ENCODE measurements at places on chromosomes 3 and 15.

DNA sequence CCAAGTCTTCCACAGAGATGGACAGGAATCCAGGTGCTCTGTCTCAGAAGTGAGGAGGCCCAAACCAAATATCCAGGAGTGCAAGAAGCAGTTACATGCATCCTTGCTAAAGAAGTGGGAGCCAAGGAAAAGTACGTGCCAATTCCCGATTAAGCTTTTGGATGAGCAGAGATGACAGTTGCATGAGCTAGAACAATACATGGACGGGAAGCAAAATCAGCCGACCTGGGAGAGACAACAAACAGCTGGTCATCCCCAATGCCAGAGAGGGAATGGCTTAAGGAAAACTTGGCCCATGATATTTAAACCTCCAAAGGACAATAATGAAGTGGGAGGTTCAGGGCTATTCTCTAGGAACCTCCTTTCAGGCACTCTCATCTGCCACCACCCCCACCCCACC is 86.0 kb upstream of the ABHD17C start:
- DNase-seq, result no peak

DNA sequence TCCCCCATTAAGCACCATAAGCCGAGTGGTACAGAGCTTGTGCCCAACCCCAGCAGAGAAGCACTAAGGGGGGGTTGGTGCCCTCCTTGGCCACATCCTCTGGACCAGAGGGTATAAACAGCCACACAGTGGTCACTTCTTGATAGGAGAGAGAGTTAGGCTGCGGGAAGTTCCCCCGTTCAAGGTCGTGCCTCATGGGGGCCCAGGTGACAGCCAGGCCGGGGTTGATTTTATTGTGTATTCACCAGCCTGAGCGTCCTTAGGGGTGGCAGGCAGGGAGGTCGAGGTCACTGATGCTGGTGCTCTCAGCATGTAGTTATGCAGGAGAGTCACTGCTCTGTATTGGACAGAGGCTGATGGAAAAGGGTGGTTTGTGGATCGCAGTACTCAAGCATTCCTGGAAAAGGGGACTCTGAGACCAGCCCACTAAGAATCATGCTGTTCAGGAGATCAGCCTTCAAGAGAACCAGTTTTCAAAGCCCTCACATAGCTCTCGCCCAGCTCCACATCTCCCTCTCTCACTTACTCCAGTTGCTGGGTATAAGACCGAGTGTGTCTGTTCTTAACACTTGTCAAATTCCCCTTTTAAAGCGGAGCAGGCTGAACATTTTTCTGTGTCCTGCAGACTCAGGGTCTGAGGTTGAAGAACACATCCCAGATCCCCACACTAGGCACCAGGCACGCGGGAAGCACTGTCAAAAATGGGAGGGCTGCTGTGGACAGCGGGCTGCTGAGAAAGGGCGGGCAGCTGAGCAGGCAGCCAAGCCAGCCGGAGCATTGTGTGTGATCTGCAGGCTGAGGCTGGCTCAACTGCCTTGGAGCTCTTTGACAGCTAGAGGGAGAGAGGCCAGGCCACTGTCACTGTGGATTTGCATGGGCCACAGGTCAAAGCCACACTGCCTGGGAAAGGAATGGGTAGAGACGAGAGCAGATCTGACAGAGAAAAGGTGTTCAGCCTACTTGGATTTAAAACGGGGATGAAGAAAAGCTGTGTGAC is 279.3 kb upstream of the LRRFIP2 start:
- no peak for DNase-seq

DNA sequence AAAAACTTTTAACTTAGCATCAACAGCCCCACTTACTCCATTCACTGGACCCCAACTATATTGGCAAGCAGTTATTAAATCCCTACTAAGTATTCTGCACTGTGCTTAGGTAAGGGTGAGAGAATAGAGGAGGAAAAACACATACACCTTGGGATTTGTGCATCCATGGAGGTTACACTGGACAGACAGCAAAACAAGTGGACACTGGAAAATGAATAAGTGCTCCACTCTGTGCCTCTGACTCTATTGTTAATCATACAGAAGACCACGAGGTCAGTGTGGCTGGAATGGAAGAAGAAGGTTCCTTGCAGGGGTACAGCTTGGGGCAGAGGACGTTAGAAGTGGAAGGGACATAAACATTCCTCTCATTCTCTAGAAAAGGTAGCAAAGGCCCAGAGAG is 3.2 kb downstream of the ADCY5 start:
- DNase-seq, result no peak

DNA sequence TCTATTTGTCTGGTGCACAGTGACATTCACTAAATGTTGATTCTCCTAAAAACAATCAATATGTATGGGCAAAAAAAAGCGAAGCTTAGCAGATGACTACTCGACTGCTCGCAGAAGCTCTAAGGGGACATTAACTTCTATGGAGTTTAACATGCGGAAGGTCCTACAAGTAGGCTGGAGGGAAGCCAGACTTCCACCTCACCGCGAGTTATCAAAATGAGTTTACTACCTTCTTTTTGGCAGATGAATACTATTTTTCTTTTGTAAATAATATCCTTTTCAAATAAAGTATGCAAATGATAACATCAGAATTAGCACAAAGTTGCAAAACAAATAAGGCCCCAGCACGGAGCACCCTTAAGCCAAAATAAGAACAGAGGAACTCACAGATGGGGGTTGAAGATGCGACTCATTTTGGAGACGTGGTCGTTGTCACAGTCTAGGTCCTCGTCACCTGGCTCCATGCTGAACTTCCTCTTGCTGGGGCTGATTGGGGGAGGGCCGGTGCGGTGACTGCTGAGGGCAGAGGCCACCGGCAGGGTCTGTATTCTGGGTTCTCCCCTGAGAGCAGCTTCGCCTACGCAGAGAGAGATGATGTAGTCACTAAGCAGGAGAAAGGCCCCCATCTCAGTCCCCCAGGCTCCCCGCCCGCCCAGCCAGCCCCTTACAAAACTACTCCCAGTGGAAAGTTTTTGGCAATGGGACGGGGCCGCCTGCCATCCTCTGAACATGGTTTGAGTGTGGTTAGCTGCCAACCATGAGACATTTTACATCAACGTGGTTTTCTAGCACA is 42.1 kb downstream of the VGLL4 start:
- DNase-seq, result no peak

GRCh38 chr15:57735431-57735830 is 28.9 kb downstream of the POLR2M start:
- DNase-seq, result no peak

- DNase-seq, result no peak
These were observed 610.8 kb downstream of the NTRK3 start for GRCh38 chr15:87645723-87646122.

GRCh38 chr15:89110060-89110459 is 21.8 kb downstream of the ABHD2 start:
- no peak for DNase-seq

GRCh38 chr3:27633224-27633545 is 88.9 kb downstream of the EOMES start:
- DNase-seq, result peak; percentile 57

DNA sequence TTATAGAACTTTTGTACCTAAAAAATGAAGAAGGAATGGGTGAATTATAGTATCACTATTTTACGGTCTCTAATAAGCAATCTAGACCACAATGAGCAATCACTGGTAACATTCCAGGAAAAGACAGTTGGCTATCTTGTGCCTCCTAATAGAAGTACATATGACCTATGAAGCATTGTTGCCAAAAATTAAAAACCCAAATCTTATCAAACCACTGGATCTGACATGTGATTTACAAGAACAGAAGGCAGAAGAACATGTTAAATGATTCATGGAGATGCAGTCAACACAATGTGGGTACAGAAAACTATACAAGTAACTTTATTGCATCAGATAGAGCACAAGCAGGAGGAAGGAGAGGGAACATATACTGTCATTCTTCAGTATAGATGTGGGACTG is 14.5 kb upstream of the HYKK start:
- peak; percentile 63 for DNase-seq

GRCh38 chr15:31366169-31366734 is 39.6 kb downstream of the KLF13 start:
- DNase-seq, result peak; percentile 12

- DNase-seq, result no peak
These were observed 710.3 kb upstream of the ARPP21 start for GRCh38 chr3:34929036-34929435.

DNA sequence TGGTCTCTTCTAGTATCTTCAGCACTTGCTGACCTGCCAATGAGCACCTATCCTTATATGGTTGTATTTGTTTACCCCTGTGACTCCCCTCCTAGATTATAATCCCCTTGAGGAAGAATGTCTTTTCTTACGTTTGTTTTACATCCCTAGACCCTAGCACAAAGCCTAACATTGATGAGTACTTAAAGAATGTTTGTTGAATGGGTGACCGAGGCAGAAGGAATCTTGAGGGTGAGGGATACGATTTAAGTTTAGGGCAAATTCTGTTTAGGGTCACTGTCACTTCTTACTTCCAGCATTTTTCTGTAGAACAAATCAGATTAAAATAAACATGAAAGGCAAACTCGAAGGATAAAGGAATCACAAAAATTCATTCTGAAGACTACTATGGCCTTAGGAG is 80.9 kb upstream of the FAM98B start:
- DNase-seq, result no peak

DNA sequence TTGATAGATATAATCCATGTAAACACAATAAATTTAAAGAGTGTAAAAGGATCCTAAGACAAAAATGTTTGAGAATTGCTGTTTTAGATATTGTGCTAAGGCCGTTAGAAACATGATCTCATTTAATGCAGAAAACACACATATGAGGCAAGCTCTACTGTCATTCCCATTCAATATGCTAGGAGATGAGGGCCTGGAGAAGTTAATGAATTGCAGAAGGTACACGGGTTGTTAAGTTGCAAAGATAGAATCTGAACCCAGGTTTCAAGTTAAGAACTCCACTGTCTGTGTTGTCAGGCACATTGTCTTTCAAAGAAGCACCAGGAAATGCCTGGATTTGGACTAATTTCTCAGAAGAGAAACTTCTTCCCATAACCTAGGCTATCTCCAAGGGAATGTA is 65.1 kb upstream of the SAMMSON start:
- DNase-seq, result no peak

- no peak for DNase-seq
These were observed 30.5 kb upstream of the LIPC start for GRCh38 chr15:58401276-58401675.

DNA sequence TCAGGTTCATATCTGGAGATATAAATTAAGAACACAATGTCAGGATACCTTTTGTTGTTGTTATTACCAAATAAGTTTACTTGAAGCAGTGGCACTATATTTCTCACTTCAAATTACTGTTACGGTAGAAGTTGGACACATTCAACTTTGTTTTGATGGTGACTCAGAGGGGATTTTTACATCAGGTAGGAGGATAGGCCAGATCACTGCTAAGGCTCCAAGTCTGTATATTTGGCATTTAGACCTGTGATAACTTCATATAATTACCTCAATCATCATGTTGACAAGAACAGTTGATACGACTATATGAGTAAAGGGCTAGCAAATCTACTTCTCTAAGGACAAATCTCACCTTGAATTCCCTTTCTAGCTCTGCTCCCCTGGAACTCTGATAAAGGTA is 15.6 kb downstream of the LZTFL1 start:
- no peak for DNase-seq

GRCh38 chr15:51303462-51303980 is 34.9 kb downstream of the CYP19A1 start:
- DNase-seq, result no peak

DNA sequence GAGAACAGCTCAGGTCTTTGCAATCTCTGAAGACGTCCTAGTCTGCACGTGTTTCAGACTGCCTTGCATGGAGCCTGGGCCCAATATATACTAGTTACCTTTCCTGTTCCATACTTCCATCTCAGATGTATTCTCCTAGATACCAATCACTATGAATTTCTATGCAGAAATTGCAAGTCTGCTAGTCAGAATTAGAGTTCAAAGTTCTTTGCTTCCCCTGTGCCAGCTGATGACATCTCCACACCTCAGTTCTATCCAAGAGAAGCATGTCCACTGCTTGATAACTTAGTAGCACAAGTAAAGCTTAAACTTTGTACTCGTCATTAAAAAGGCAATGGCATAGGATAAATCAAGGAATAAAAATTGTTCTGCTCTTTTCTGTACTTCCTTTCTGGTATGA is 133.6 kb upstream of the PLXND1 start:
- DNase-seq, result no peak

GRCh38 chr3:71563827-71564226 is 19.7 kb downstream of the FOXP1 start:
- no peak for DNase-seq

- no peak for DNase-seq
These were observed 16.1 kb downstream of the ATP10A start for GRCh38 chr15:25847051-25847450.

- DNase-seq, result peak; percentile 67
These were observed 189.0 kb downstream of the VGLL3 start for GRCh38 chr3:86801921-86802320.
